Hematopoietic multipotent progenitor cell (in vitro differentiated cells): ENCODE measurements at places on chromosomes 2 and 18. TPM values are rescaled to one million over a fixed set of nuclear protein-coding genes. Genes with fewer than 3 reads are reported as not detected.

MMADHC gene
- total RNA-seq, result 52.8 TPM

EPAS1 gene
- 0.54 TPM for total RNA-seq

CTDSP1 gene
- 152 TPM for total RNA-seq

GPR45 gene
- not detected for total RNA-seq

CRYGC gene
- not detected for total RNA-seq

ITPRIPL1 gene
- total RNA-seq, result 17.2 TPM

VWA3B gene
- total RNA-seq, result under 0.01 TPM

TFPI gene
- total RNA-seq, result 43.1 TPM

DOK6 gene
- 1.3 TPM for total RNA-seq

LOXL3 gene
- 14.3 TPM for total RNA-seq

KLHL29 gene
- under 0.01 TPM for total RNA-seq

EFHD1 gene
- total RNA-seq, result not detected

RAB27B gene
- 6.5 TPM for total RNA-seq

FLACC1 gene
- 0.27 TPM for total RNA-seq

MYOM1 gene
- total RNA-seq, result 0.27 TPM

SCN1A gene
- under 0.01 TPM for total RNA-seq

LAPTM4A gene
- 82.9 TPM for total RNA-seq

SNED1 gene
- total RNA-seq, result 11.8 TPM

LGALSL gene
- total RNA-seq, result 2.2 TPM

UGT1A1 gene
- total RNA-seq, result not detected

PJVK gene
- total RNA-seq, result 0.81 TPM

NCKAP5 gene
- total RNA-seq, result not detected

HOXD9 gene
- not detected for total RNA-seq

IL36A gene
- total RNA-seq, result under 0.01 TPM

NEMP2 gene
- total RNA-seq, result 6.2 TPM

GALNT1 gene
- 35.0 TPM for total RNA-seq

GALNT3 gene
- total RNA-seq, result 2.2 TPM

LYG1 gene
- not detected for total RNA-seq

DNER gene
- not detected for total RNA-seq

MC2R gene
- total RNA-seq, result not detected

CCDC148 gene
- total RNA-seq, result not detected

MAPRE3 gene
- 3.0 TPM for total RNA-seq

ZNF2 gene
- 5.7 TPM for total RNA-seq

OTOS gene
- not detected for total RNA-seq

SIX3 gene
- total RNA-seq, result not detected

ASTL gene
- total RNA-seq, result 1.1 TPM

TRIM43 gene
- total RNA-seq, result not detected

ANKRD62 gene
- total RNA-seq, result not detected

TMEM182 gene
- total RNA-seq, result 4.3 TPM

PMAIP1 gene
- total RNA-seq, result 23.4 TPM

PAX3 gene
- not detected for total RNA-seq

C1QL2 gene
- not detected for total RNA-seq

SLC4A5 gene
- total RNA-seq, result 4.3 TPM

SOX11 gene
- total RNA-seq, result not detected

FRZB gene
- total RNA-seq, result not detected
